Panc1 (cell line): ENCODE measurements at places on chromosomes 6 and 20. TPM values are rescaled to one million over a fixed set of nuclear protein-coding genes. Genes with fewer than 3 reads are reported as not detected.

Gene OVOL2
- 0.77 TPM for total RNA-seq

DNA sequence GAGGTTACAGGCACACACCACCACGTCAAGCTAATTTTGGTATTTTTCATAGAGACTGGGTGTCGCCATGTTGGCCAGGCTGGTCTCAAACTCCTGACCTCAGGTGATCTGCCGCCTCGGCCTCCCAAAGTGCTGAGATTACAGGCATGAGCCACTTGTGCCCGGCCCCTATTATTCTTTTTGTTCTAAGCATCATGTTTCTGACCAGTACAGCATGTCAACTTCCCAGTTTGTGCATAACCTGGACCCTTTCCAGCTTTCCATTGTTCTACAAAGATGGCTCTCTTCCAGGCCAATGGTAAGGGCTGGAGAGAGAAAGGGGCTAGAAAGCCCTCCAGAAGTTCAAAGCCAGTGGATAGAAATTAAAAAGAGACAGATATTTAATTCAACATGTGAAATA lies 91.3 kb upstream of the TNFAIP3 start:
- H3K36me3 ChIP-seq = no peaks in the 10 kb centered on the region
- no peak for DNase-seq
- H3K4me3 ChIP-seq = no peak overlapping the region
- H3K27ac ChIP-seq = no peak overlapping the region
- H3K4me1 ChIP-seq = no peaks in the 10 kb centered on the region

GRCh38 chr6:23269436-23269835 lies 700.1 kb downstream of the HDGFL1 start:
- H3K4me1 ChIP-seq = no peaks in the 10 kb centered on the region
- no peaks in the 10 kb centered on the region for H3K36me3 ChIP-seq
- no peaks in the 10 kb centered on the region for H3K27me3 ChIP-seq

GRCh38 chr6:167755461-167755860 lies 71.2 kb upstream of the AFDN start:
- H3K36me3 ChIP-seq = no peaks in the 10 kb centered on the region
- H3K4me1 ChIP-seq = 0 out of 2 replicates have a peak, but pooled peaks cover 3% of the 10 kb centered on the region
- no peak for DNase-seq

Gene OR12D3
- not detected for total RNA-seq

DNA sequence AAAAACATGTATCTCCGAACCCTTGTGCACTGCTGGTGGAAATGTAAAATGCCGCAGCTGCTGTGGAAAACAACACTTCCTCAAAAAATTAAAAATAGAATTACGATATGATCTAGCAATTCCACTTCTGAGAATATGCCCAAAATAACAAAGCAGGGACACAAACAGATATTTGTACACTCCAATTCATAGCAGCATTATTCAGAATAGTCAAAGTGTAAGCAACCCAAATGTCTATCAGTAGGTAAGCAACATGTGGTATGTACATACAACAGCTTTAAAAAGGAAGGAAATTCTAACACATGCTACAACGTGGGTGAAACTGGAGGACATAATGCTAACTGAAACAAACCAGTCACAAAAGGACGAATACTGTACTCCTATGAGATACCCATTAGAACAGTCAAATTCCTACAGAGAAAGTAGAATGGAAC lies 5.7 kb upstream of the RAB5IF start:
- H3K36me3 ChIP-seq = no peaks in the 10 kb centered on the region
- DNase-seq = no peak
- H3K4me1 ChIP-seq = 0 out of 2 replicates have a peak, but pooled peaks cover 2% of the 10 kb centered on the region
- no peaks in the 10 kb centered on the region for H3K27me3 ChIP-seq
- H3K27ac ChIP-seq = no peak overlapping the region

GRCh38 chr6:77143659-77144447 lies 319.4 kb downstream of the HTR1B start:
- no peaks in the 10 kb centered on the region for H3K27me3 ChIP-seq
- no peak overlapping the region for H3K4me3 ChIP-seq
- no peaks in the 10 kb centered on the region for H3K36me3 ChIP-seq
- DNase-seq = no peak
- H3K27ac ChIP-seq = no peak overlapping the region
- H3K4me1 ChIP-seq = no peaks in the 10 kb centered on the region

Gene NOL7
- 74.4 TPM for total RNA-seq

DNA sequence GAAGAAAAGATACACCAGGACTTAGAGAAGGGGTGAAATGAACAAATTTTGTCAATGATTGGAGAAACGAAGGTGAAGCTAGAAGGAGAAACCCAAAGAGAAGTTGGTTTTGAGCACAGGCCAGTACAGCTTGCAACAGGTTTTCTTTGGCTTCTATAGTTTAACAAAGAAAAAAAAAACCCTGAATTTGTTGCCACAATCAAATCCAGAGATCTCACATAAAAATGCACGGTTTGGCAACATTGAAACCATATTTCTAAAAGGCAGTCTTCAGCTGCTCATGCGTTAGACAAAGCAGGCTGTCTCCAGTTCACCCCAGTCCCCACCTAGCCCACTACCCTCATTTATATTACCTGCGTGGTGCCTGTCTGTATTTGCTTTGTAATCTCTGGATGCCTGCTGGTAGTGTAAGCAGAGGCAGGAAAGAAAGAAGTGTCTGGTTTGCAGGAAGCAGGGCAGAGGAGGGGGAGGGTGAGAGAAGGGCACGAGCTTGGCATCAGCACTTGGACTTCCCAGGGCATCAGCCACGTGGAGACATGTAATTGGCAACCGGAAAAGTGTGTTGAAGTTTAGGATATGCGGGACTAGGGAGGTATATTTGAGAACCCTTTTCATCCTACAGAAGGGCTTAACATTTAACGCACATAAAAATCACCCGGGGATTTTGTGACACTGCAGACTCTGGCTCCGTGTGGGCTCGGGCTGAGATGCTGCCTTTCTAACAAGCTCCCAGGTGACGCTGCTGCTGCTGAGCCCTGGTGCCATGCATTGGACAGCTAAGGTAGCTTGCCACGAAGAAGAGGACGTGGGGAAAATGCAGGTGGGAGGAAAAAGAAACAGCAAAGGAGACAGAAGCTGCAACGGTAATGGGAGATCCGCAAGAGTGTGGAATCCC lies 14.4 kb downstream of the PFDN4 start:
- DNase-seq = no peak
- 0 out of 2 replicates have a peak, but pooled peaks cover 3% of the 10 kb centered on the region for H3K4me1 ChIP-seq
- H3K36me3 ChIP-seq = peaks cover 12% of the 10 kb centered on the region; the same call in 1 of the 2 replicates
- no peak overlapping the region for H3K27ac ChIP-seq

GRCh38 chr6:25404693-25405169 lies 125.6 kb downstream of the CARMIL1 start:
- H3K27me3 ChIP-seq = no peaks in the 10 kb centered on the region
- no peak overlapping the region for H3K27ac ChIP-seq
- no peaks in the 10 kb centered on the region for H3K4me1 ChIP-seq
- no peaks in the 10 kb centered on the region for H3K36me3 ChIP-seq
- DNase-seq = no peak
- H3K4me3 ChIP-seq = no peak overlapping the region

DNA sequence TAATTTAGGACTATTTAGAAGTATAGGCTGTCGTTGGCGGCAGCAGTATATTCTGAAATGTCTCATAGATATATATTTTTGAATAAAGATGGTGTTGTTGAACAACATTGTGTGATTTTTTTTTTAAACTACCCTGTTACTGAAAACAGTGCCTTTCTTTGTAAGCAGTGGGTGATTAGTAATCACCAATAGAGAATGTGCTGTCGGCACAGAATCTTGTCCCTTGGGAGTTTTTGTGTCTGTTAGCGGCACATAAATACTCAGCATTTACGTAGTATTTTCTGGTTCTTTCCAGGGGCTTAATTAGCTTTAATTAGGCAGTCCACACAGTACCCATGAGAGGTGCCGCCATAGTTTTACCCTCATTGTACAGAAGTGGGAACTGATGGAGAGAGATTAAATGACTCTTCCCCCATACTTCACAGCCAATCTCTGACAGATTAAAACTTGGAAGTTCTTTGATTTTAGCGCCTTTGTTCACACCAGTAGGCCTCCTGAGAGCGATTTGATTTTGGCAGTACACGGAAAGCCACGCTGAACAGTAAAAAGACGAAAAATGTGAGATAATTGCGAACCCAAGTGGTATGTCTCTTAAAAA lies 58.8 kb downstream of the RPRD1B start:
- no peak for DNase-seq
- H3K4me1 ChIP-seq = peaks cover 13% of the 10 kb centered on the region
- no peak overlapping the region; the same call in 1 of the 2 replicates for H3K27ac ChIP-seq
- no peak overlapping the region for H3K4me3 ChIP-seq
- H3K27me3 ChIP-seq = no peaks in the 10 kb centered on the region

DNA sequence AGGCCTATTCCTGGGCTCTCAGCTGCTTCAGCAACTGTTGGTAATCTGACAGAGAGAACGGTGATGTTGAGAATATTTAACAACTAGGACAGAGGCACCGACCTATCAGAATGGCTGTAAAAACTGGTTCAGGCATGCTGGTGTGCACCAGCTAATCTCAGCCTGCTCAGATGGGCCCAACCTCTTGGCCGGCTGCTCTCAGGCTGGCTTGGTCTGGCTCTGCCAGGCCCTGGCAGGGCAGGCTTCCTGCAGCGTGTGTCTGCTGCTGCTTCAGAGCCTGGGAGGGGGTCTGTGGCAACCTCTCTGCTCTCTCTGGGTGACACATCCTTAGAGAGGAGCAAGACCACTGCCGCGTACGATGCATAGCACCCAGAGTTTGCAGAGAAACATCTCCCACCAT lies 4.8 kb downstream of the SLC2A12 start:
- no peaks in the 10 kb centered on the region for H3K36me3 ChIP-seq
- H3K27ac ChIP-seq = peak overlapping the region; percentile 66; the same call in 1 of the 2 replicates
- DNase-seq = no peak
- H3K4me1 ChIP-seq = peaks cover 20% of the 10 kb centered on the region
- no peaks in the 10 kb centered on the region for H3K27me3 ChIP-seq
- H3K4me3 ChIP-seq = no peak overlapping the region

- no peak overlapping the region for H3K4me3 ChIP-seq
- H3K4me1 ChIP-seq = no peaks in the 10 kb centered on the region
- no peaks in the 10 kb centered on the region for H3K36me3 ChIP-seq
- DNase-seq = no peak
These were observed 73.7 kb downstream of the EDN1 start for GRCh38 chr6:12363651-12364381.

Gene ZNF451
- 71.1 TPM for total RNA-seq

GRCh38 chr20:14691994-14692393 lies 354.6 kb upstream of the FLRT3 start:
- no peaks in the 10 kb centered on the region for H3K27me3 ChIP-seq
- H3K27ac ChIP-seq = no peak overlapping the region
- DNase-seq = no peak
- H3K4me3 ChIP-seq = no peak overlapping the region
- H3K4me1 ChIP-seq = no peaks in the 10 kb centered on the region
